ENCODE measurements at places on chromosomes 7 and 10.

GRCh38 chr7:11742496-11742895 is 89.5 kb downstream of the THSD7A start:
- no peak for DNase-seq

GRCh38 chr10:132451506-132452215 is 54.7 kb downstream of the PWWP2B start:
- DNase-seq: no peak

- DNase-seq: no peak
Measured at GRCh38 chr7:33906697-33907096, 1.4 kb downstream of the BMPER start.

GRCh38 chr7:114481999-114482398 is 67.4 kb downstream of the FOXP2 start:
- DNase-seq: no peak

- peak; percentile 46 for DNase-seq
Measured at GRCh38 chr7:17298840-17299482, 509 bp downstream of the AHR start.

- no peak for DNase-seq
Measured at GRCh38 chr7:27101957-27102580, 414 bp downstream of the HOXA2 start.

DNA sequence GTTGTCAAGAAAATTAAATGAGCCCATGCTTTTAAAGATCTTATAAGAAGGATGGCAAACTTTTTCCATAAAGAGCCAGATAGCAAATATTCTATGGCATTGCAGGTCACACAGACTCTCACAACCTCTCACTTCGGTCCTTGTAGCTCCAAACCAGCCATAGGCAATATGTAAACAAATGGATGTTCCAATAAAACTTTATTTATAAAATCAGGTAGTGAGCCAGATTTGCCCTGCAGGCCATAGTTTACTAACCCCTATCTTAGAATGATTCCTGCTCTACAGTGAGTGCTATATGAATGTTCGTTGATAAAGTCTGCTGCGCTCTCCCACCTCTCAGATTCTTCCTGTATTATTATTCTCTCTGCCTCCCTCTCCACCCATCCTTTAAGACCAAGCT is 177.7 kb downstream of the KCNMA1 start:
- no peak for DNase-seq

GRCh38 chr10:96712662-96713271 is 7.5 kb downstream of the PIK3AP1 start:
- DNase-seq: no peak

DNA sequence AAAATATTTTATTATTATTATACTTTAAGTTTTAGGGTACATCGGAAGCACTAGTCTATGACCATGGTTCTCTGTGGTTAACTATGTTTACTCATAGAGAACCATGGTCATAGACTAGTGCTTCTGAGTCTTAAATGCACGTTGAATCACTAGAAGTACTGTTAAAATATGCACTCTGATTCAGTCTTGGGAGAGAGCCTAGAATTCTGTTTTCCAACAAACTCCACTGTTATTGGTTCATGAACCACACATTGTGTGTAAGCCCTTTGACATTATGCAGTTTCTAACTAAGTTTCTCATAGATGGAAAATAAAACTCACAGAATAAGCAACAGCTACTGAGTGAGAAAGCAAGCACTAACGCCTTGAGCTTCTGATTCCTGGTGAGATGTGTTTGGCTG is 1120.6 kb downstream of the SORCS1 start:
- no peak for DNase-seq

DNA sequence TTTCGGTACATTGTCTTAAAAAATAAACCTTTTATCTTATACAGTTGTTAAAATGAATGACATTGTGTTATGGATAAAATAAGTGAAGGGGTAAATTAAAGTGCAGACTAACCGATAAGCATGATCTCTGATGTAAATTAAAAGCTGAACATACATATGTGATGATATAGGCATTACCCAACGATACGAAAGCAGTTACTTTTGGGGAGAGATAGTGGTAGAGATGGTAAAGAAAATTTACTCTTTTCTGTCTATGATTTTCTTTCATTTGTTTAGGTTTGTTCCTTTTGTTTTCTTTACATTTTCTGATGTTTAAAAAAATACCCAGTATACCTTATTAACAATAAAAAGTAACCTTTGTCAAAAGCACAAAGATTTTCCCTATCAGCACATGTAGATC is 6.4 kb downstream of the C1GALT1 start:
- DNase-seq: no peak

GRCh38 chr10:16910793-16911164 is 93.6 kb upstream of the RSU1 start:
- no peak for DNase-seq

DNA sequence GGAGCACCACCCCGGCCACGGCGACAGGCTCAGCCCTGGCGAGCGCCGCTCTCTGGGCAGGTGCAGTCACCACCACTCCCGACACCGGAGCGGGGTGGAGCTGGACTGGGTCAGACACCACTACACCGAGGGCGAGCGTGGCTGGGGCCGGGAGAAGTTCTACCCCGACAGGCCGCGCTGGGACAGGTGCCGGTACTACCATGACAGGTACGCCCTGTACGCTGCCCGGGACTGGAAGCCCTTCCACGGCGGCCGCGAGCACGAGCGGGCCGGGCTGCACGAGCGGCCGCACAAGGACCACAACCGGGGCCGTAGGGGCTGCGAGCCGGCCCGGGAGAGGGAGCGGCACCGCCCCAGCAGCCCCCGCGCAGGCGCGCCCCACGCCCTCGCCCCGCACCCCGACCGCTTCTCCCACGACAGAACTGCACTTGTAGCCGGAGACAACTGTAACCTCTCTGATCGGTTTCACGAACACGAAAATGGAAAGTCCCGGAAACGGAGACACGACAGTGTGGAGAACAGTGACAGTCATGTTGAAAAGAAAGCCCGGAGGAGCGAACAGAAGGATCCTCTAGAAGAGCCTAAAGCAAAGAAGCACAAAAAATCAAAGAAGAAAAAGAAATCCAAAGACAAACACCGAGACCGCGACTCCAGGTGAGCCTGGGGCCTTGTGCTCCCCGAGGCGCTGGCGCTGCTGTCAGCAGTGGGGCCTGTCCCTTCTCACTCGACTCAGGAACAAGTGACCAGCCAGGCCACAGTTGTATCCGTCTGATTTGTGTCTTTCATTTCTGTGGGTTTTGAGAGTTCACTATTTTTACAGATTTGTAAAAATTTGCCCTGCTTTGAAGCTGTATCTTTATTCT is 117.7 kb downstream of the CYTH3 start:
- DNase-seq: no peak

DNA sequence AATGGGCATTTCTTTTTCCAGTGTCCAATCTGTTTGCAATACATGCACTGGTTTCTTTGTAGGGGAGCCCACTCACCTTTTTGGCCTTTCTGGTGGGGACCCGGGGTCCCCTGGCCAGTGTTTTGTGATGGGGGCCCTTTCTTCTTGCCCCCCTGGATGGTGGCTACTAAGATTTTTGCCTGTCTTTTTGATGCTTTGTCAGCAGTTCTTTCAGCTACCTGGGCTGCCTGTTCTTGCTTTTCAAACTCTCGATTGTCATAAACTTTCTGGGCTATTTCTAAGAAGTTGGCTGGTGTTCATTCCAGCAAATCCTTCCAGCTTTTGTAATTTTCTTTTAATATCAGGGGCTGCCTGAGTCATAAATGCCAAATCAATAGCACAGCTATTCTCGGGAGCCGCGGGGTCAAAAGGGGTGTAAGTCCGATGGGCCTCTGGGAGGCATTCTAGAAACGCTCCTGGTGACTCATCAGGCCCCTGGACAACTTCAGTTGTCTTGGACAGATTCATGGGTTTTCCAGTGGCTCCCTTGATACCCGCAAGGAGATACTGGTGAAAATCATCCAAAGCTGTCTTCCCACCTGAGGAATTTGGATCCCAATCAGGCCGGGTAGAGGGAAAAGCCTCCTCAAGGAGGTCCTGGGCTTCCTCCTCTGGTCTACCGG is 79.0 kb downstream of the PRR15 start:
- no peak for DNase-seq

DNA sequence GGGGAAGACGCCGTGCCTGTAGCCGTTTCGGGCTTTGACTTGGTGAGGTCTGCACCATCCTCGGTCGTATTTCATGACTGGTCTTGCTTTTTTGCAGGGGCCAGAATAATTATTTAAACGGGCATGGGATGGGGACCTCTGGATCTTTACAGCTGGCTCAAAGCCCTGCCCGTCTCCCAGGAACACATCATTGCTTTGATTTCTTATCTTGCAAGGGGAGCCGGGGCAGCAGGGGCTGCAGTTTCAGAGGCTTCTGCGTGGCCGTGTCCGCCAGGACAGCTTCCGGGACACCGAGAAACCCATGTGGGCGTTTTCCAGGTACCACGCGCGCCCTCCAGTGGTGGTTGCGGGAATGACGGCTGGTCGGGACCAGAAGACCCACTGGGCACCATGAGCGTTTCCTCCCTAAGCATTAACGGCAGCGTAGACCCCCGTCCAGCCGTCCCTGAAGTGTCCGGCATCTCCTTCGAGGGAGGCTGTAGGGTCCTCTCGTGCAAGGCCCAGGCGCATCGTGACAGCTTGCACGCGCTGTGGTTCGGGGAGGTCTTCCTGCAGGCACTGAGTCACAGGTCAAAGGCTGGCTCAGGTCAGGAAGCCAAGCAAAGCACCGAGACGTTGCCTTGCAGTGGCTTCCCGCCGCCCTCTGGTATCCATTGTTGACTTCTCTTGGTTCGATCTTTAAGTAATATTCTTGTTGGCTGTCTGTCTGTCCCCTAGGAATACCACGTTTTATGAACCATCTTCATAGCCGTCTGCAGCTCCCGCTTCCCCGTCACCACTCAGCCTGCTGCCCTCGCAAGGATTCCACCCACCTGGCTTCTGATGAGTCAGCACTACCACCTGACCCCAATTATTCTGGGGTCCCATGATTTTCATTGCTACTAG is 16.2 kb upstream of the ZFAND2A start:
- peak; percentile 74 for DNase-seq

DNA sequence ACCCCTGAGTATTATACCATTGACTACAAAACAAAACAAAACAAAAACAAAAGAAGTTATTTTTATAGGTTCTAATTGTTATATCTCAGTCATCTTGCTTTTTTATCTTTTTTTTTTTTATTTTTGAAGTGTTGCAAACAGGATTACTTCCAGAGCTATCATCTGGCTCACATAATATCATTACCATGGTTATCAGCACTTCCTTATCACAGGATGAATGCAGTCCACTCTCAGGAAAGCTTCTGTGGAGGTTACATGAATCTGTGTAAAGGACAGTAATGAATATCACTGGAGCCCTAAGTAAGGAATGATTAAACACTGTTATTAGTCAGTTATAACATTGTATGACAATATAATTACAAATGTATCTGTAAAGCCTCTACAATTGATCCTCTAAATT is 451.5 kb downstream of the PLXDC2 start:
- DNase-seq: no peak

- no peak for DNase-seq
Measured at GRCh38 chr7:56023500-56023899, 27.7 kb downstream of the PSPH start.

DNA sequence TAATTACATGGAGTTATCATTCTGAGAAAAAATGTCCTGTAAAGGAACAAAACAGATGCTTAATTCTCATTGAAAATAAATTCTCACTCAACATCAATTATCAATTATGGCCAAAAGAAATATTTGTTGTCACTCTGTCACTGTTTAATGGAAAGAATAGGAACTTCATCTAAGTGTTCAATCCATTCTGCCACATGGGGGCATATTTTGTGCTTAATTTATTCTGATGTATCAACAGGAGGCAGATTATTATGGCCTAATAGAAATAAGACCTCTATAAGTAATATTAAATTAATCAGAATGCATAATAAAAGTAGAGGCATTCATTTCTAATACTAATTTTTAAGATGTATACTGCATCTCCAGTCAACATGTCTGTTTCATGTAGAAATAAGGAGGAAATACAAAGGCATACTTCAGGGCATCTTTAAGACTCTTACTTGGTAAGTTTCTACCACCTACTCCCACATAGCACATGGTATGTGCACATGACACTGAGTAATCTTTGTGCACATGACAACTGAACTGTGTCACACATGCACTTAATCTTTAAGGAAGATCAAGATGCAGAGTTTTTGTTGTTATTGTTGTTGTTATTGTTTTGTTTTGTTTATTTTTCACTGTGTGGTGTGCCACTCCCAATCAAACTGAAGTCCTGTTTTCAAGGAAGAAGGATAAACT is 420.4 kb upstream of the SEMA3A start:
- DNase-seq: no peak

DNA sequence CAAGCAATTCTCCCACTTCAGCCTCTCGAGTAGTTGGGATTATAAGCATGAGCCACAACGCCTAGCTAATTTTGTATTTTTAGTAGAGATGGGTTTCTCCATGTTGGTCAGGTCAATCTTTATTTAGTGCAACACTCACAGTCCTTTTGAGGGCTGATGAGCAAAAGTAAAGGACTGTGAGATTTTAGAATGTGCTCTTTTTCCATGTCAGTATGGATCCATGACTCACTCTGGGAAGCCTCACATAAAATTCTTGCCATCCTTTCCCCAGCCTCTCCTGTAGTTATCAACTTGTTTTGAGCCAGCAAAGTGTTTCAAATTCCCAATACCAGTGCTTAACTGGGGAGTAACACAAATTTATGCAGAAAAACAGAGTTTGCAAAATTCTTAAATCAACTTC is 135.8 kb upstream of the CXCL12 start:
- DNase-seq: no peak

DNA sequence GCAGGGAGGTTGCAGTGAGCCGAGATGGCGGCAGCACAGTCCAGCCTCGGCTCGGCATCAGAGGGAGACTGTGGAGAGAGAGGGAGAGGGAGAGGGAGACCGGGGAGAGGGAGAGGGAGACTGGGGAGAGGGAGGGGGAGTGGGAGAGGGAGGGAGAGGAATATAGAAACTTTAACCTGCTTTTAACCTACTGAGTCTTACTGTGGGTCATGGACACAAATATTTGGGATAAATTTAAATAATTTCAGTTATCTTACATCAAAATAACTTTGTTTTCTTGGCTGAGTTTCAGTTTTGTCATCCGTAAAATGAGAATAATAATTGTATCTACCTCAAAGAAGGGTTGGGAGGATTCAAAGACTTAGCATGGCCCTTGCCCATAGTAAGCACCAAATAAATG is 319.8 kb downstream of the LRMDA start:
- DNase-seq: no peak

- no peak for DNase-seq
Measured at GRCh38 chr7:134351424-134351823, 34.7 kb upstream of the SLC35B4 start.

GRCh38 chr7:90886416-90886815 is 290.3 kb downstream of the CDK14 start:
- DNase-seq: no peak

GRCh38 chr10:36349445-36350078 is 707.5 kb upstream of the FZD8 start:
- no peak for DNase-seq

DNA sequence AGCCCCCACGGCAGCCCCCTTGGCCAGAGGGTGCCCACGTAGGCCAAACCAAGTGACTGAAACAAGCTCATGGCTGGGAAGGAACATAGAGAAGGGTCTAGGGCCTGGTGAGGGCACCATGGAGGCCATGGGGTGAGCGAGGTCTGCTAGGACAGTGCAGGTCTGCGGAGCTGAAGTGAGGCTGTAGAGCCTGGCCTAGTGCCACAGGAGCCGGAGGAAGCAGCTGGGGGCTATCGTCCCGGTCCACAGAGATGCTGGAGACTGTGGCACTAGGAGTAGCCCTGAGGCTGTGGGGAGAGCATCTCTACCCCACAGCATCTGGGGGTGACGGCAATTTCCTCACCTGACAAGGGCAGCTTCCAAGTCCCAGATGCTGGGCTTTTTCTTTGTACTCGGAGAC is 150.3 kb downstream of the ZNF22 start:
- no peak for DNase-seq
